ENCODE measurements at places on chromosomes 6 and 20. TPM values are rescaled to one million over a fixed set of nuclear protein-coding genes. Genes with fewer than 3 reads are reported as not detected.

The CGA gene
- not detected for total RNA-seq

GRCh38 chr20:34512266-34512954, 3.8 kb upstream of the DYNLRB1 start:
- no peak for DNase-seq

The TAAR5 gene
- total RNA-seq: not detected

DNA sequence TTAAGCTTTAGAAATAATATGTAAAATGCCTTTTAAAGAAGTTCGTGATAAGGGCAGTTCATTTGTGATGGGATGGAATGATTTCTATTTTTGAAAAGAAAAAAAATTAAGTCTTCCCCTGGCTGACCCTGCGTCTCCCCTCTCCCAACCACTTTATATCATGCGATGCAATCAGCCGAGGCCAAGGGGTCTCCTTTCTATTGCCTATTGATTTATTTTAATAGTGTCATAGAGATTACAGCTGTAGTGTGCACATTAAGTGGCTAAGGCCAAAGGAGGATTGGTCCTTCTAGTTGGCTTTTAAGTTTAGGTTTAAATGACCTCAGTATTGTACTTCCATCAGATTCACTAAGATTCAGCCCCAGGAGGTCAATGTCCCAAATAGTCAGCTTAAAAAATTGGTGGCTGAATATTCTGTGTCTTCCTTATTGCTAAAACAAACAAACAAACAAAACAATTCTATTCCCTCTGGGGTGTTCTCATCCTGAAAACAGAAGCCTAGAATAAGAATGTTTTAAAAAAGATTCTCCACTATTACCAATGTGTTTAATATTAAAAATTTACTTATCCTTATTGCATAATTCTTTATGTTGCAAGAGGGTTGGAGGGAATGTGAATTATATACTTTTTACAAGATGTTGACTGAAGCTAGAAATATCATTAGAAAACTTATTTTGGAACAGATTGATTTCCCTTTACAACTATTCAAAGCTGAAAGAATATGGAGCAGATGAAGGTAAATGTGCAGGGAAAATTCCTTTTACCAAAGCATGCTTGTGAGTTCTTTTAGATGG, 359.1 kb downstream of the SAMD5 start:
- DNase-seq: no peak

The SLC32A1 gene
- total RNA-seq: not detected

DNA sequence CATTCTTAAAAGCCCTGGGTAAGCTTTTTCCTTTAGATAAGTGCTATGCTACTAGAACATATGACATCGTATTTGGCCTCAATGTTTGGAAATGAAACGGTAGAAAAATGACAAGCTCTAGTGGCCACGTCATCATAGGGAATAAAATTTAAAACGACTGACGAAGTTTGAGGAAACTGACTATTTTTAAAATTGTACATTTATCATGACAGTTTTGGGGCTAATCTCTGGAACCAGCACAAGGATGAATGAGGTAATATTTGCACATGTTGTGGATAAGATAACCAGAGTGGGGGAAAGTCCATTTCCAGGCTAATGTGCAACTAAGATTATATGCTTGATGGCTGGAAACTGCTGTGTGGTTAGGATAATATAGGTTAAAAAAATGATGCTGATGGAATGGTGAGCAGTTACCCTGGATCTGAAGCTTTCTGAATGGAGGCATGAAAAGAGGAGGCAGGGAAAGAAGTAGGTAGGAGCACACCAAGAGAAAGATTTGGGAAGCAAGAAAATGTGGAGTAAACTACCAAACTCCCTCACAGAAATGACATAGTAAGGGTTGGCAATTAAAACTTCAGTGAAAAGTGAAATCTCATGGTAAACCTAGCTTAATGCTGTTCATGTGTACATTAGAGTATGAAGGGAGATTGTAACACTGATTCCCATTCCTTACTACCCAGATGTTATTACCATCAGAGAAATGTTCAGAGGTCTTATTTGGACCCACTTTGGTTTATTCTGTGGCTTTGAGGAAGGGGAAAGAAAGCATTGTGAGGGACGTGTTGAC, 42.7 kb upstream of the CEP162 start:
- DNase-seq: no peak

GRCh38 chr6:132931936-132932514, 117.7 kb downstream of the RPS12 start:
- DNase-seq: no peak

- no peak for DNase-seq
Observed at GRCh38 chr6:18600255-18600654, 213.1 kb downstream of the RNF144B start.

The F13A1 gene
- 9.1 TPM for total RNA-seq

DNA sequence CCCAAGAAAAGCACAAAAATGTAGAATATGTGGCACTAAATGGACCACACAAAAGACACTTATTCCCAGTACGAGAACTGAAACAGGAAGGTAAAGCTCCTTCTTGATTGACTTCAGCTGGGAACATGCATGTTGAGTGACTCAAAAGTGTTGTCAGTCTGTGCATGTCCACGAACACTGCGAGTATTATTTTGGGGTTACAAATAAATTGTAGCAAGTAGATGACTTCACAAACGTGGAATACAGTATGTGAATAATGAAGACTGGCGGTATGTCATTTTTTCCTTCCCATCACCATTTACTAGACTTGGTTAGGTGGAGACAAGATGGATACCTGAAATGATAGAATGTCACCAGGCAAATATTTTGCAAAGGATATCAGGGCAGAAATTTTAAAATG, 45.4 kb downstream of the L3MBTL3 start:
- no peak for DNase-seq

- DNase-seq: no peak
Observed at GRCh38 chr6:148671085-148671484, 75.7 kb upstream of the UST start.

The CDSN gene
- total RNA-seq: not detected

GRCh38 chr20:34736106-34736735, 32.1 kb downstream of the TP53INP2 start:
- DNase-seq: peak; percentile 14

DNA sequence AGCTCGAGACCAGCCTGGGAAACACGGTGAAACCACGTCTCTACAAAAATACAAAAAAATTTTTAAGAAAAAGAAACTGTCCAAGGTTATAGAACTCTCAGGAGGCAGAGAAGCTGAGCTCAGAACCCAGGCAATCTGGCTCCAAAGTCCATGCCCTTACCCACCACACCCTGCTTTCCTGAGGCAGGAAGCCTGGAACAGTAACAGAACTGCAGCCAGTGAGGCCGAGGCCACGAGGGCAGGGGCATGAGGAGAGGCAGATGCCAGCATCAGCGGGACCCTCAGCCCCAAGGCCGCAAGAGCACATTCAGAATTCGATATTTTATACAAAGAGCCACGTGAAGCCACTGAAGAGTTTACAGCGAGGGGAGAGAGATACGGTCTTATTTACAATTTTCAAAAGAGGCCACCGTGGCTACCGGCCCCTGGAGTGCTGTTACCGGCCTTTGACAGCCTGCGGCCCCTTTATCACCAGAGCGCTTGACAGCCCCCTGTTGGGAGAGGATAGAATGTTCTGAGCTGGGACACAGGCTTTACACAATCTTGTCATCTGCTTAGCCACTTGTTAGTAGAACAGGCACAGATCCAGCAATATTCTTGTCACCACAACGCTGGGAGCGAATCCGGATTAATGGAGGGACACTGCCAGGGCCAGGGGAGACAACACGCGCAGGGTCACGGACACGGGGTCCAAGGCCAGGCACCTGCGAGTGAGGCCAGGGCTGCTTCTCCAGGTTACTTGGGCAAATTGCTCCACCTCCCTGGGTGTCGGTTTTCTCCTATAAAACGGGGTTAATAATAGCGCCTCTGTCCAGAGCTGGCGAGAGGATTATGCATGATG, 5.6 kb downstream of the SPATA2 start:
- peak; percentile 29 for DNase-seq

The PLN gene
- 3,004 TPM for total RNA-seq

- DNase-seq: no peak
Observed at GRCh38 chr6:146154197-146154596, 125.3 kb downstream of the GRM1 start.

DNA sequence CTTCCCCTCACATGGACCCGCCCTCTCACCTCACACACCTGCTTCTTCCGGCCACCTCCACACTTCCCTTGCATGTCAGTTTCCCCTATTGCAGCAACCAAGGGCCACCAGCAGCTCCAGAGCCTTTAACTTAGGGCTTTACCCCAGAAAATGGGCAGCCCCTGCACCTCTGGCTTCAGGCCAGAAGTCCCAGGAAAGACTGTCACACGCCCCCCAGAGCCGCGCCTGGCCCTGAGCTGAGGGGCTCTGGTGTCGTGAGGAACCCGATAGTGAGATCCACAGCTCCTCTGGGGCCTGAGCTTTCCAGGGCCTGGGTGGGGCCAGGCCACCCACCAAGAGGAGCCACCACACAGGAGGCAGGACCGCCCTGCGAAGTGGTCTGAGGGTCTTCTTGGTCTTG, 182.4 kb downstream of the DLL1 start:
- peak; percentile 2 for DNase-seq

- no peak for DNase-seq
Observed at GRCh38 chr6:131206463-131207251, 71.4 kb downstream of the AKAP7 start.

DNA sequence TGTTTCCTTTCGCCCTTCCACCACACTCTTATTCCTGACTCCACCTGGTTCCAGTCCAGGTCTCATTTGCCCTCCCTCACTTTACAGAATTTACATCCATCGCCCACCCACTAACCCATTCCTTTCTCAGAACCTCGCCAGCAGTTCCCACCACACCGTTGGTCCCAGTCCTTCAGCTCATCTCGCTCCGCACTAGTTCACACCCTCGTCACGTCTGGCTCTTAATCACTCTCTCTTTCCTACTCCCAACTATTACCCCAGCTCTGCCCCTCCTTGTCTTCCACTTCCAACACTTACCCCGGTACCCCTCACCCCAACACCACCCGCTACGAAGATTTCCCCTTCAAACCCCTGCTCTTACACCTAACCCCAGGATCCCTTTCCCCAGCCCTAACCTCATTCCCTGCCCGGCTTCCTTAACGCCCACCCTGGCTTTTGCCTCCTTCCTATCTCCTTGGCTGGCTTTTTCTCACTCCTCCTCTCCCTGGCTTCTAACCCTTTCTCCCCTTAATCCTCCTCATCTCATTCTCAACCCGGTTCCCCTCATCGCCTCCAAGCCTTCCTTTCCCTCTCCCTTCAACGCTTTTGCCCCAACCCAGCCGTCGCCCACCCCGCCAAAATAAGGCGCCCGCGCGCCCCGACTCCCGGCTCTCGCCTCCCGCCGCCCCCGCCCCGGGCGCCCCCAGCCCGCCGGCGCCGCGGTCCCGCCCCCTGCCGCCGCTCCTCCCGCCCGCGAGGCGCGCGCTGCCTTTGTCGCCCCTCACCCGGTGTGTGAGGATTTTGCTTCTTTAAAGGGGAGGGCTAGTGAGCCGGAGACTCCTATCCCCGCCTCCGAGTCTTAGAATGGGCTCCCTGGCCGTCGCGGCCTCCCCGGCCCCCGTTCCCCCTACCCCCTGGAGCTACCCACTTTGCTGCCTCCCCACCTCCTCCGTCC, 542 bp downstream of the USP49 start:
- DNase-seq: no peak

- no peak for DNase-seq
Observed at GRCh38 chr6:15522026-15522425, 140.8 kb downstream of the DTNBP1 start.

DNA sequence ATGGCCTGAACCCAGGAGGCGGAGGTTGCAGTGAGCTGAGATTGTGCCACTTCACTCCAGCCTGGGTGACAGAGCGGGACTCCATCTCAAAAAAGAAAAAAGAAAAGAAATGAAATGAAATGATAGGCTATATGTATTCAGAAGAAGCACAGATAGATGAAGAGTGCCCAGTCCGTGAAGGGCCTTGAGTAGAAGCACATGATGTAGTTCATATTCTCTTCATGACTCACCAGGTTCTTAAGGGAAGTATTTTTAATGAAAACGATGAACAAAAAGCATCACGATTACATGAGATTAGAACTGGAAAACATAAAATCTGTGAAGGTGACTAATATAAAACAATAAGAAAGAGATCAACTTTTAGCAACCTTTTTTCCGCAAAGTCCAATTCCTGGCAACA, 29.8 kb downstream of the TPD52L1 start:
- DNase-seq: no peak
